ENCODE measurements at places on chromosomes 5 and 9.

- DNase-seq: no peak
These were observed 260.4 kb downstream of the FANCC start for GRCh38 chr9:95057101-95057500.

GRCh38 chr9:105646879-105647594 is 15.2 kb upstream of the TAL2 start:
- no peak for DNase-seq

DNA sequence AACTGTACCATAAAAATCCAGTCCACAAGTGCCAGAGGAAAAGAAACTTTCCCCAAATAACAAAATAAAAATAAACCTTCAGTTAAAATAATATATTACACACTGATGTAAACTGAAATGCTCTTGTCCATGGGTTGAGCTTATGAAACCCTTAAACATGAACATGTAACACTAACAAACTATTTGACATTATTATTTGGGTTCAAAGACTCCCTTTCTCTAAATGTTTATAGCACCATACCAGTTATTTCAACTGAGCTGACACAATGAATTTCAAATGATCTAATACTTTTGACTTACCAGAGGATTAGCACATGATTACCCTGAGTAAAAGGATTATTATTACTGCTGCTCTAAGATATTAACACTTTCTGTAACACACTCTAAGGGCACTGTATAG is 251.1 kb downstream of the BNC2 start:
- no peak for DNase-seq

DNA sequence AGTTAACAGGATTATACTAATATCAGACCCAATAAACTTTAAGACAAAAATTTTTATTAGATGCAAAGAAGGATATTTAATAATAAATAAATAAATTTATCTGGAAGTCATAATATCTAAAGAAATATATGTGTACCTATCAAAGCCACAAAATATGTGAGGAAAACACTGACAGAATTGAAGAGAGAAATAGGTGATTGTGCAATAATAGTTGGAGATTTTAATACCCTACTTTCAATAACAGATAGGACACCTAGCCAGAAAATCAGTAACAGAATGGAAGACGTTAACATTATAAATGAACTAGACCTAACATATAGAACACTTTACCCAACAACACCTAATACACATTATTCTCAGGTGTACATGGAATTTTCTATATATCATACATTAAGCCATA is 541.4 kb upstream of the SMC2 start:
- no peak for DNase-seq

DNA sequence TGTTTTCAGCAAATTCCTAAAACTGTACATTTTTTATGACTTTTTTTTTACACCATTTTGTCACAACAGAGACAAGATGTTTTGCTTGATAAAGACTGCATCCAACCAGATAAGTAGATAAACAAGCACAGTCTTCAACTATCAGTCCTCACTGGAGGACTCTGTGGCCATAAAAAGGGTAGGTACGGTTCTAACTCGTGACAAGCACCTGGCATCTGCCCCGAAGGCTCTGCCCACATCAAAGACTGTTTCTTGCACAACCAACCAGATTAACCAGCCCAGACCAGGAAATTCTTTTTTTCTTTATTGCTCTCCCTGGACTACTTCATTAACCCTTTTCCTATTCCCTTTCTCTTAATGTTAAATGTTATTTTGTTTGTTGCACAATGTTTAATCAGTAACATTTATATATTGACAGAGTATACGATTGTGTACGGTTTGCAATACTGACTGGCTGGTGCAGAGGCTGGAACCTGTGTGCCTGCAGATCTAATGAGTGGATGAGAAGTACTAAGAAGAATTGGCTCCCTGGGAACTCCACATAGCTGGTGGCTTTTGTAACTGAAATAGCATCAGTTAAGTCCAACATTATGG is 74.1 kb downstream of the SERINC5 start:
- no peak for DNase-seq

DNA sequence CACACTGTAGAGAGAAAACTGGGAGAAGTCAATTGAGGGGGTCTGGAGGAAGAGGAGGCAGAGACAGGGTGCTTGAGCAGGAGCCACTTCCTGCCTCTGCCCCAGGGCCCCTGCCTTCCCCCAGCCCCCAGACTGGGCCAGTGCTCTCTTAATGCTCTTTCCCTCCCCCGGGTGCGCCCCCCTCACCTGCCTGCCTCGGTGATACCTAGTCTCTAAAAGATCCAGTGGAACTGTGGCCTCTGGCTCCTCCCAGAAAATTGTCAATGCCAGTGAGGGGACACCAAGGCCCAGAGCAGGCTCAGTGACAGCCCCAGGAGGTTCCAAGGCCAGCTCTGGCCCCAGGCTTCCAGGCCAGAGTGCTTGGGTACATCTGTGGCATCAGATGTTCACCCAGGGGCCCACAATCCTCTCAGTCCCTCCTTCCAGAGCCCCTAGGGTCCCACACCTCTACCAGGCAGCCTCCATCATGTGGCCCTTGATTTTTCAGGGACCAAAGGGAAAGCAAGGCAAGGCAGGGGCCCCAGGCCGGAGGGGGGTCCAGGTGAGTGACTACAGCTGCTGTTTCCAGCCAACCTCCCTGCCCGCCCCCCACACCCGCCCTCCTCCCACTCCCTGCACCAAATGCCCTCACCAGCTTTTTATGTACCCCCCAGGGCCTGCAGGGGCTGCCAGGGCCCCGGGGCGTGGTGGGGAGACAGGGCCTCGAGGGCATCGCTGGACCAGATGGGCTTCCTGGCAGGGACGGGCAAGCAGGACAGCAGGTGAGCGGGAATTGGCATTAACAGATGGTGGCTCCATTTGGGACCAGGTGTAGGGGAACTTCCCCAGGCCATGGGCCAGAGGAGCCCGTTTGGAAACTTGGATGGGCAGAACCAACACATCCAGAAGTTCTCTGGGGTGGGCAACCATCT is 33.1 kb upstream of the ORM1 start:
- no peak for DNase-seq

GRCh38 chr9:35909274-35909673 is at the start of gene SPAAR:
Gene SPAAR (plus strand): TSS chr9:35909490. CDS start chr9:35910464, 974 bp downstream.
- no peak for DNase-seq

DNA sequence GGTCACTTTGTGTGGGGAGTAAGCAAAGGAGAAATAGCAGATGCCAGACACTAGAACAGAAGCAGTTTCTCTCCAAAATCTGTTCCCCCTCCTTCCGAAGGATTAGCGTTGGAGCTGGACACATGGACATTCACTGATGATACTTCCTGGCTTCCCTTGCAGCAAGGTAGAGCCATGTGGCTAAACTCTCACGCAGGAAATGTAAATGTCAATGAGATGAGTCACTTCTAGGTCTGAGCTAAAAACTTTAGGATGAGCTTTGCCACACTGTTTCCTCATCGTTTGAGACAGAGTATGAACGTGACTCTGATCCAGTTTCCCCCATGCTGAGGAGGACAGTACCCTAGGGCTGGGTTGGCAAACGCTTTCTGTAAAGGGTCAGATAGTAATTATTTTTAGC is 5.1 kb downstream of the BHMT2 start:
- no peak for DNase-seq

- DNase-seq: no peak
These were observed 17.1 kb downstream of the BTNL3 start for GRCh38 chr5:181005791-181006190.

Measured in stimulated activated CD8-positive, alpha-beta memory T cell treated with anti-CD3 and anti-CD28 coated beads, Interleukin-7, amount 100 ng/mL, for 4 hours (primary cell).